ENCODE measurements at places on chromosomes 16 and 17.

DNA sequence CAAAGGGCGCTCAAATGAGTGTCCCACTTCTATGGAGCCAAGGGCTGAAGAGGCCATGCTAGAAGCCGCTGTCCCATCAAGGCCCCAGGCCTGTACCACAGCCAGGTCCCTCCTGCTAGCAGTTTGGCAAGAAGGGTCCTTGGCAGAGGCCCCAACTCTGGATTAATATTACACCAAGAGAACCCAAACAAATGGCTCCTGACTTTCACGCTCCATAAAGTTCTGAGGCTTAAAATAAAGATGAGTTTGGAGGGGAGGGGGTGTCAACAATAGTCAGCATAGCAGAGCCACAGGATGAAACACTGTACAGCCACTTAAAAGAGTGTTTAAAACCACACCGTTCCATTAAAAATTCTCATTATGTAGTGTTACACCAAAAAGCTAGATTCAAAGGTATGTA is 30.5 kb downstream of the CUEDC1 start:
- ATAC-seq = no peak

- ATAC-seq = no peak
Observed at GRCh38 chr17:3104322-3104721, at the start of gene OR1D2. OR1D2 (minus strand) TSS chr17:3104422; CDS start chr17:3092996, 11,426 bp downstream.

DNA sequence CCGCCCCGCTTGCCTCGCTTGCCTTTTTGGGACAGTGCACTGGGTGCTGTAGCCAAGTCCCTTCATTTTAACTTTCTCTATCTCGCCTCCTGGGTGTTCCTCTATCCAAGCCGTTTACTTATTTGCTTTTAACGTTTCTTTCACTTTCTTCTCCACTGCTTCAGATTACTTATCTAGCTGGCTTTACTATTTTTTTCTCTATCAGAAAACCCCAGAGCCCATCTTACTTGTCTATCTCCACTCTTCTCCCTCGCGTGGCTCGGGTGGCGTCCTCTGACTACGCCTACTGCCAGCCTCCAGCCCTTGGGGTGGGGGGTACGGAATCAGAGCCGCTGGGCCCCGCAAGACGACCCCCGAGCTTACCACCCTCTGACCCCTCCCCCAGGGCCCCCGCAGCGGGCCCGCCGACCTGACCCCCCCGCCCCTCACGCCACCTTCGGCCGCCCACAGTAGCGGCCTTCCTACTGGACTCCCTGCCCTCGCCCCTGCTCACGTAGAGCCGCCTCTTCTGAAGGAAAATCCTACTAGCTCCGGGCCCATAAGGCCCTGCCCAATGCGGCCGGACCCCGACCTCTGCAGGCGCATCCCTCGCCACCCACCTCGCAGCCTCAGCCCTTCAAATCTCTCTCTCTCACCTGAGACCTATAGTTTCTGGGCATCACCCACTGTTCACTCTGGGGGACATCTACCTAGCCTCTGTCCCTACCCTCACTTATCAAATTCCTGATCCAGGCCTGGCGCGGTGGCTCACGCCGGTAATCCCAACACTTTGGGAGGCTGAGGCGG is 1.0 kb upstream of the SLC12A4 start:
- ATAC-seq = no peak

- peak; percentile 64 for ATAC-seq
Observed at GRCh38 chr17:42845918-42846593, 1.7 kb downstream of the AOC2 start.

DNA sequence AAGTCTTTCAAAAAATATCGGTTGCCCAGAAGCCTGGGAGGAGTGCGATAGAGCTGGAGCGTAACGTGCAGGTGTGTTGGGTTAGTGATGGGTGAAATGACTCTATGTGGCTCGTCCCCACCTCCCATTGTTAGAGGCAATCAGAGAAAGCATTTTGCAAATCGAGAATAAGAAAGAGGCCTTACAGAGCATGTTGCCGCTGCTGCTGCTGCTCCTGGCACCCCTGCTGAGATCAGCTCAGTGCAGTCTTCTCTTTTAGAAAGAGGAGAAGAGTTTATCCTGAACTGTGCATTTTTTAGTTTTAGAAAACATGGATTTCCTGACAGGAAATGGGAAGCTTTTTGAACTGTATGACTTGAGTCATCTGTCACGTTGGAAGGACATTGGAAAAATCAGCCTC is 774.5 kb upstream of the RBFOX1 start:
- ATAC-seq = no peak
